Stimulated activated naive B cell treated with anti-CD40 and anti-IgM and Interleukin-4, amounts not matched to agents 10 μg/mL and 1 μg/mL and 100 μg/mL, for 72 hours (primary cell): ENCODE measurements at places on chromosomes 5 and 9.

DNA sequence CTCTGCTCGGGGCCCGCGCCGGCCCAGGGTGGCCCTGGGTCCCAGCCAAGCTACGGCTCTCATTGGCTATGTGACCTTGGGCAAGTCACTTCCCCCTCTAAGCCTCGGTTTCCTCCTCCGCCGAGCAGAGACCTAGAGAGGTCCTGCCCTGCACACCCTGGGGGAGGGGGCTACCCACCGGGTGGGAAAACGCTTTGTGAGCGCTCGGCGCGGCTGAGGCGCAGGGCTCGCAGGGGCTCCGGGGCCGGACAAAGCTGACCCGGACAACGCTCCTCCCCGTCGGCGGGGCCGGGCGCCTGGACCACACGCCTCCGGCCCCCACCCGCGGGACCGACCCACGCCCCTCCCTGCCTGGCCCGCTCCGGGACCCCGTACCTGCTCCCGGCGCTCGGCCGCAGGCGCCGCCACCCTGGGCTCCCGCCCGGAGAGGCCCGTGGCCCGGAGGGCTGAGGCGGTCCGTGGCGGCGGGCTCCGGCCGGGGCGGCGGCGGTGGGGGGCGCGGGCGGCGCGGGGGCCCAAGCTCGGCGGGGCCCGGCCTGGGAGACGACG lies 85.7 kb upstream of the MELK start:
- DNase-seq = peak; percentile 54

- no peak for DNase-seq
Observed at GRCh38 chr5:164998142-164998541, 1492.7 kb downstream of the MAT2B start.

- no peak for DNase-seq
Observed at GRCh38 chr9:19809422-19810269, 20.8 kb upstream of the SLC24A2 start.

DNA sequence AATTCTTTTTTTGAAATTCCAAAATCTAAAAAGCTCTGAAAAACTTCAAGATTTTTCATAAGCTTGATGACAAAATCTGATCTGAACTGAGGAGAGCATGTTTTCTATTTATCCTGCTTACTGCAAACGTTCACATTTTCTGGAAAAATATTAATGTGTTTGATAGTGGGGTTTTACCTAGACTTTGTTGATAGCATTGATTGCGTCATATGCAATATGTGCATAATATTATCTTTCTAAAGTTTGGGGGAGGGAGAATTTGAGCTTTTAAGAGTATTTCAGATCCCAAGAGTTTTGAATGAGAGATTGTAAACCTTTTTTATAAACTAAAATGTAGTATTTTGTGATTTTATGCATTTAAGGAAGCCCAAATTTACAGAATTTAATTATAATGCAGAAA lies 62.8 kb upstream of the CDH6 start:
- DNase-seq = no peak

- DNase-seq = no peak
Observed at GRCh38 chr5:144089401-144090021, 80.9 kb downstream of the YIPF5 start.

DNA sequence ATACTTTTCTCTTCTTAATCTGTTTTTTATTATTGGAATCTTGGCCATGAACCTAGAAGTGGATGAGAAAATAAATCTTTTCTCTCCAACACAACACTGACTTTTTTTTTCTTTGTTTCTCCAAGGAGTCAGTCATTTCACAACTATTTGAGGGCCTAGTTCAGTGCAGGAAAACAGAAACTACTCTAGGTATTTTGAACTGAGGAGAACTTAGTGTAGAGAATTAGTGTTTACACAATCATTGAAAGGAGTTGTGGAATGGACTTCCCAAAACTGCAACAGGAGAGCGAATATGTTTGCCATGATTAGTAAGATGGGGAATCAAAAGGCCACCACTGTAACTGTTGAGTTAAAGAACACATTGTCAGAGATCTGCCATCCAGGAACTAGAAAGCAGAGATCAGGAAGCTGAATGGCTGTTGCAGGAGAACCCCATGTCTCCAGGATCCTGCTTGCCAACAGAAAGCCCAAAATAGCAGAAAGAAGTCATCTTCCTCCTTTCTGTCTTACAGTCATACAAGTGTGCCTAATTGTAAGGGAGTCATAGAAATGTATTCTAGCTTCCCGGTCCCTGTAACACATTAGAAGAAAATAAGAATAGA lies 20.3 kb upstream of the PCDH1 start:
- no peak for DNase-seq

DNA sequence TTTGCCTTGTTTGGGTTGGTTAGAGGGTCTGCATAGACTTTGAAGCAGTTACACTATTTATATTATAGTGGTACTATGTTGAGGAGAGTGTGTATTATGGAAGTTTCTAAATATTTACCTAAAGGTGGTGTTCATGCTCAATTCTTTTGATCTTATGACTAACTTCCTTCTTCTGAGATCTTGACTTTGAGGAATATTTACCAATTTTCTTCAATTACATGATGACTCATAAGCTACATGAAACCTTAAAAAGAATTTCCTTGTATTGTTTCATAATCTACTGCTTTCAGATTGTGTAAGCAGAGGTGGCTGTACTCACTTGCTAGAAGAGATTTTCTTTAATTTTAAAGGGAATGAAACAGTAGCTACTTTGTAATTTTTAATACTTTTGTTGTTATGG lies 276.1 kb downstream of the TAF11L14 start:
- DNase-seq = no peak

- DNase-seq = no peak
Observed at GRCh38 chr5:10311595-10312425, 4.1 kb upstream of the CMBL start.

DNA sequence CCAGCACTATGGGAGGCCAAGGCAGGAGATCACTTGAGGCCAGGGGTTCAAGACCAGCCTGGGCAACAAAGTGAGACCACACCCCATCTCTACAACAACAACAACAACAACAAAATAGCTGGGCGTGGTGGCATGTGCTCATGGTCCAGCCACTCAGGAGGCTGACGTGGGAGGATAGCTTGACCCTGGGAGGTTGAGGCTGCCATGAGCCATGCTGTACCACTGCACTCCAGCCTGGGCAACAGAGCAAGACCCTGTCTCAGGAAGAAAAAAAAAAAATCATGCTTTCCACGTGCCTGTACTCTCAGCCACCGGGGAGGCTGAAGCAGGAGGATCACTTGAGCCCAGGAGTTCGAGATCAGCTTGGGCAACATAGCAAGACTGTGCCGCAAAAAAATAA lies 29.5 kb downstream of the TSC1 start:
- DNase-seq = no peak

GRCh38 chr5:39447968-39448367 lies 23.2 kb upstream of the DAB2 start:
- DNase-seq = no peak

DNA sequence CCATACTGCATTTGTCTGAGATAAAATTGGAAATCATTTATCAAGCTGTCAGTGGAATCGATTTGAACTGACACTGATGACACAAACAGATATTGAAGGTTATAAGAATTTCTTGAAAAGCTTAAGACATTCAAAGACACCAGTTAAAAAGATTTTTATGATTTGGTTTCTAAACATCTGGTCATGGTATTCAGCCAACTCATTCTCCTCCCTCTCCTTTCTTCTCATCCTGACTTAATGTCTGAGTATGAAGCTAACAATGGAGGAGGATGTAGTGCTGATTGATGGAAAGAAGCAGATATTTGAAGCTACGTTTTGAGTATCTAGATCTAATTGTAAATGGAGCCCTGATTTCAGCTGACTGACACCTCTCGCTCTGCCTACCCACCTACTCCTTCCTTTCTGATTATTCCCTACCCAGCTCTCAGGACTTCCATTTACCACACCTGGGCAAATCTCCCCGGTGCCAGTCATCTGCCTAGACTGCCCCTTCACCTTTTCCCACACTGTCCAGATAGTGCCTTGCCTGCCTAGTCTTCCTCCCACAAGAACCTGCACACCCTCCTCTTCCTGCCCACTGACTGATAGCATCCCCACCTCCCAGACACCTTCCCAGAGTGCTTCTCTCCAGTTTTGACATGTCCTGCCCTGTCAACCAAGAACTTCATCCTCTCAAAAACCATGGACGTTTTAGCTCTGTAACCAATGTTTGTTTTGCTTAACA lies 20.7 kb upstream of the LIFR start:
- DNase-seq = no peak

DNA sequence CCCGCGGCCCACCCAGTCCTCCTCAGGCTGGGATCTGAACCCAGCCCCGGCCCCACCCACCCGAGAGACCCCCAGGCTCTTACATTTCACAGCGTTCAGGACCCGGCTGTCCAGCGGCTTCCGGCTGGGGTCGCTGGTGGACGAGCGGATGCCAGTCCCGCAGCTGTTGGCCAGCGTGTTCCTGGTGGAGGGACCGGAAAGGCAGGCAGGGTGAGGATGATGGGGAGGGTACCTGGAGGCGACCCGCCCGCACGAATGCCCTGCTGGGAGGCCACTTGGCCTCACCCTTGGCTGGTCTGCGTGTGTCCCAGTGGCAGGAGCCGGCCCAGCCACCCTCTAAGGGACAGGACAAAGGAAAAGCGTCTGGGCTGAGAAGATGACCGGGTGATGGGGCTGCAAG lies 51.9 kb upstream of the UBAC1 start:
- DNase-seq = no peak

DNA sequence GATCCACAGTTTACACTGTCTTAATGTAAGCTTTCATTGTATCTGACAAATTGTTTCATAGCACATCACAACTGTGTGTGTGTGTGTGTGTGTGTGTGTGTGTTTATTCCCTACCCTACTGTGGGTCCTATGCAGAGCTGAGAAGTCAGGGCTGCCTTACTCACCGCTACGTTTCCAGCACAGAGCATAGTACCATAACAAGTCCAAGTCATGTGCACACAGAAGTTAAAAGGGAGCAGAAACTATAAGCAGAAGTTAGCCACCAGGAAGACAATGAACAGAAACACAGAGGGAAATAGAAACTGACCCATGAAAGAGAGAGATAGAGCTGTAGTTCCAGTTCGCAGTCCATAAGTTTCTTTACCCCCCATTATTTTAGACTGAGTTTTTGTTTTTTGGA lies 38.2 kb upstream of the DMXL1 start:
- no peak for DNase-seq

GRCh38 chr9:119802621-119803020 lies 433.4 kb upstream of the BRINP1 start:
- DNase-seq = no peak

- DNase-seq = no peak
Observed at GRCh38 chr5:132136906-132137305, 63.3 kb downstream of the CSF2 start.

- DNase-seq = no peak
Observed at GRCh38 chr9:129542741-129543140, 78.2 kb downstream of the C9orf50 start.

GRCh38 chr5:169635936-169636335 lies 1.1 kb upstream of the DOCK2 start:
- no peak for DNase-seq

GRCh38 chr5:117188211-117188610 lies 613.6 kb upstream of the SEMA6A start:
- DNase-seq = no peak

DNA sequence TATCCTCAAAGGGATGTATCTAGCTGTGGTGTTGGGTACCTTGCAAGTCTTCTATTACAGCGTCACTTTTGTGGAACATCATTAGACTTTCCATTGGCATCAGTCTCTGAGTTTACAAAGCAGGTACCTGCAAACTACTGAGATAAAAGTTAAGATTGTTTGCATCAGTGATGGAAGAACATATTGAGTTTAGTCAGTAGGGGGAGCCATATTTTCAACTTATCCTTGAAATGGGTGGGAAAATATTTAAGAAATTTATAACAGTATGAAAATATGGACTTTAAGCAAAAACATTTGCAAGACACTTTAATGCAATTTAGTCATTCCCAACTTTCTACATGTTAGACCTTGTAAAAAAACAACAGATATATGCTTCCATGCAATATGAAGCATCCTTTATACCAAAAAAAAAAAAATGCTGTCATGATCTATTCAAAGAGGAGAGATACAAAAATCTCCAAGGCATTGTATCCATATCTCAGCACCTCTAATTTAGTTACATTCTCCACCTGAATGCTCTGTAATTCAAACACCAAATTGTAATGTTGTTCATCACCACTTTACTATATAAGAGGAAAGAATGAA lies 98.6 kb upstream of the ADAMTS19 start:
- DNase-seq = no peak

DNA sequence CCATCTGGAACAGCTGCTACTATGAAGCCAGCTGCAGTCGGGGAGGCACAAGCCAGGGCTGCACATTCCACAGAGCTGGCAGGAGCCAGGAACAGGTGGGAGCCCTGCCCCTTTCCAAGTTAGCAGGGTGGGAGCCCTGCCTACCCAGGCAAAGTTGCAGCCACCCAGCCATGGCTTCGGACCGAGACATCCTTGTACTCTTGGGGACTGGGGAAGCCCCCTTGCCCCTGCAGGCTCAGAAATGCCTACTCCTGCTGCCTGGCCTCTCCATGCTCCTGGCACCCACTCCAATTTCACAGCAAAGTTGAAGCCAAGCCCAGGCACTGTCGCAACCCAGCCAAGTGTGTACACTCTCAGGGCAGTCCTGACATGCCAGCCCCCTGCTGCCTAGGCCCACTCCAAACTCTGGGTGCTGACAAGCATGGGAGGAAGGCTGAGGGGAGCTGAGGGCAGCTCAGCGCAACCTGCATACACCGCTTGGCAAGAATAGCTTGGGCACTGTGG lies 165.1 kb downstream of the RNF180 start:
- DNase-seq = no peak
